Activated effector memory CD4-positive, alpha-beta T cell treated with anti-CD3 and anti-CD28 coated beads, Interleukin-2, amount 50 U/mL, for 16 hours (primary cell): ENCODE measurements at places on chromosomes 12 and 14.

DNA sequence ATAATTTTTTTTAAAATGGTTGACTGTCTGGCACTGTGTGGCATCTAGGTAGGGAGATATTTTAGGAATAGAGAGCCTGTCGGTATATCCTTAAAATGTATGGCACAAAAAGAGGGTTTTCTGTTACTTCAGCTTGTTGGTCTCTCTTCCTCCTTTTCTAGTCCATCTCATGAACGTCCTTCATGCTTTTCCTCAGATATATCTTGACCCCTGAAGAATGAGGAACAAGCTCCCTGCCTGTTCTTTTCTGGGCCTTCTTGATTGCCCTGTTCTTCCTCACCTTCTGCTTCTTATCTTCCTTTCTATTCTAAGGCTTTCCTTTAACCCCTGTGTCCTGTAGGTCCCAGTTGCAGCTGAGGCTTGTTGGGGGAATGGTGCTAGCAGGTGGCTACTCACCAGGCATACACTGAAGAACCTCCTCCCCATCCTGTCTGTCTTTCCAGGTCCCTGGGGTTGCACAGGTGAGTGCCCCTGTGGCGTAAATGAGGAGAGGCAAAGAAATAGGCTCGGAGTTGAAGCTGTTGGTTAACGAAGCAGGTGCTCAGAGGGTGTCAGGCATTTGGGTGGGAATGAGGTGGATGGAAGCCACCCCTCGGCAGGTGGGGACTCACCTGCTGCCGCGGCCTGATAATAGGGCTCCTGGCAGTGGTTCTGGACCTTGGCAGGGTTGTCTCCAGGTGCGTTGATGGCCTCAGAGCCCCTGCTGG is 7.2 kb upstream of the C1R start:
- DNase-seq: peak; percentile 43

DNA sequence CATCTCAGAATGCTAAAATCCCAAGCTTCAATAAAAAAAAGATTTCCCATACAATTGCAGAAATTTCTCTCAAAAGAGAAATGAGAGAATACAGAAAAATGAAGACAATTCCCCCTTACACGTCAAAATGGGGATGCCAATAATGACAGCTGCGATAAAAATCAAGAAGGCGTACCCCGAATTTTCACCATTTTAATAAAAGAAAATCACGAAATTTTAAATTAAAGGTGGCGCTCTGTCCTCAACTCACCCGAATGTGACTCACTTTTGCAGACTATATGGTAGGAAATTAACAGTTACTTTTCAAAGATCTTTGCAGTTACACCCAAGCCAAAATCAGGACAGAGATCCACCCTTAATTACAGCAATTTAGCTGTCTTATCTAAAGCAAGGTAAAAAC is 2.1 kb downstream of the ATP2B1 start:
- DNase-seq: no peak

- DNase-seq: no peak
These were observed 259.6 kb upstream of the TMTC1 start for GRCh38 chr12:30043151-30043847.

DNA sequence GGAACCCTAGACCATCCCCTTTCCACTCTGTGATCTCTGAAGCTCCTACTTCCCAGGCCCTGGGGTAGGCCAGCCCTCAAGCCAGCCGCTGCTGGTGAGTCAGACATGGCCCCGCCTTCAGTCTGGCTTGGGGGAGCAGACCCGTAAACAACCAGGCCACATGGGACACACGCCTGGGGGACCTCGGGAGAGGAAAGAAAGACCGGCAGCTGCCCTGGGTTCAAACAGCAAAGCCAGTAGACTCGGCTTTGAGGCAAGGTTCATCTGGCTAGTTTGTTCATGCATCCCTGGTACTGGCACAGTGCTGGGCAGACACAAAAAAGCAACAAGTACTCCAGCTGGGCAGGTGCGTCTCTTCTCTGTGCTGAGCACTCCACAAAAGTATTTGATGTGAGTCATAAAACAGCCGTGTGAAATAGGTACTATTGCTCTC is 101.9 kb downstream of the SETD3 start:
- DNase-seq: peak; percentile 43

DNA sequence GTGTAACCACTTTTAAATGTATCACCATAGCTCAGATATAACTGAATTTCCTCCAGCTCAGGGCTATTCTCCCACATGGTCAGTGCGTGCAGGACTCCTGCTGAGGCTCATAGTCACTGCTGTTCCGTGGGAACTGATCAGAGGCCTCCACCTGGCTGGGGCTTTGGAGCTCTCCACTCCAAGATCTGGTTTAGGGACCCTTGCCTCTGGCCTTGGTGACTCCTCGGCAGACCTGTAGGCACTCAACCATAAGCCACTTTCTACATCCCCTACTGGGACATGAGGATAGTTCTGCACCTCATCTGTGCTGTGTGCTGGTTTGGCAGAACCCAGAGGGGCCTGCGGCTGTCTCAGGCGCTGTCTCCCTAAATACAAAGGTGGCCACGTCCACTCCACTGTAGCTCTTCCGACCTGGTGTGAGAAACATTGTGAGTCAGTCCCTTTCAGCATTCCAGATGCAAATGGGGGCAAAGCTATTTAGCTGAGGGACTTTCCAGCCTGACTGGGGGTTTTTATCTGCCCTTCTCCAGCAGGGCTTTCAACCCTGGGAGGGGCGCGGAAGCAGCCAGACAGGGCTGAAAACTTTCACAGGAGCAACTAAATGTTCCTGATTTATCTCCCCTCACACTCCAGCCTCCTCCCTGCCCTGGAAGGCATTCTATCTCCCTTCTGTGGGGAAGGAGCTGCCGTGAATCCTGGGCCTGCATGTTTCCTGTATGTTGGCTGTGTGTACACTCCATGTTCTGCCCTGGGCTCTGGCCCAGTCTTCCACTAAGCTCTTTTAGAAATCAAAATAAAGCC is 218.3 kb upstream of the DAAM1 start:
- no peak for DNase-seq

DNA sequence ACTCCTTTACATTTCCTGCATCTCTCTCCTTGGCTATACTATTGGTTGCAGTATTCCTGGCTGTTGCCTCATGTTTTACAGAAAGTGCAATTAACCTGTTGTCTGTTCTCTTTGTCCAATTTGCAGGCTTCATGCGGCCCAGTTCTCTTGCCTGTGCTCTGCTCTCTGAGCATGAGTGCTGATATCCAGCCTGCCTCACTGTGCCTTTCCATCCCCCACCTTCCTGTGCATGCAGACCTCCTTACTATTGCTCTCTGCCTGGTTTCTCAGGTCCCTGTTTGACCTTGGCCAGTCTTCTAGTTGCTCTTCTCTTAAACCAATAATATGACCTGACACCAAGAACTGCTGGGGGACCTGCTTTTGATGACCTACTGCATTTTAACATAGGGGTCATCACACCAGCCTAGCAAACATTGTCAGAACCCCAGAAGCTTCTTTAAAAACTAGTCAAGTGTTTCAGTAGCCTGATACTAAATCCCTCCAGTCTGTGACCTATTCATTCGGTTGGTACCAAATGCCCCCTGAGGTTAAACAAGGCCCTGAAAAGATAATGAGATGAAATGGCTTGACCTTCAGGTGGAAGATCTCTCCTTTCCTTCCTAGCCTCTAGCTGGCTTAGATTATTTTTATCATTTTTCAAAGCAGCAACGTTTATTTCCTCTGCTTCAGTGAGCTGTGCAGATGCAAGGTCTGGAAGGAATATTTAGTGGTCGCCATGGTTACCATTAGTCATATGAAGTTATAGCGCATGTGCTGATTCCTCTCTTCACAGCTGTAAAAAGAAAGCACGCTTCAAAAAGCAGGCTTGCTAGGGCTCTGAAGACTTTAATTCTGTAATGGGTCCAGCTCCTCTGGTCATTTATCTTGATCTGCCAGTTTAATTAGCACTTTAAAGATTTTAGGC is 216.5 kb downstream of the PHLDA1 start:
- DNase-seq: no peak

GRCh38 chr12:7131502-7131866 is 1.3 kb downstream of the CLSTN3 start:
- peak; percentile 73 for DNase-seq

DNA sequence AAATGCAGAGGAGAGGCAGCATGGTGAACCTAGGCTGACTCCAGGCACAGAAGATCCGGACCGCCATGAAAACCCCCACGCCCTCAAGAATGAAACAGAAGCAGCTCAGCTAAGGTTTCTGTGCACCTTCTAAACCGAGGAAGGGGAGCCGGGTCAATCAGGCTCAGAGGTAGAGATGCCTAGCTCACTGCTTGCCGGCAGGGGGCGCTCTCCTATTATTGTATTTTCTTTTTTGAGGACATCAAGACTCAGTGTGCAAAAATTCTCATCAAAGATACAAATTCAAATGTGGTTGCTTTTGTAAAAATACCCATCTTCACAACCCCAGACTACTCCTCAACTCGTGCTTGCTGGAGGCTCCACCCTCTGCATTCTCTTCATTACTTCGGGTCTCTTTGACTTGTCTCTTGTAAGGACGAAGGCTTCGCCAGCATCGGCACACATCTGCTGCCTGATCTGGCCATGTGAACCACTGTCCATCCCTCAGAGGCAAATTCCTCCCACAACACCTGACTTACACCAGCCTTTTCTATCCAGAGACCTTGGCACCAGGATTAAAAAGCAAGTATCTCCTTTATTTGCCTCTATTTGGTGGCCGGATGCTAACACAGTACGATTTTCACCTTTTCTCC is 33.4 kb upstream of the RNASE3 start:
- DNase-seq: peak; percentile 90

GRCh38 chr14:77281852-77282410 is 10.9 kb upstream of the NGB start:
- DNase-seq: no peak

DNA sequence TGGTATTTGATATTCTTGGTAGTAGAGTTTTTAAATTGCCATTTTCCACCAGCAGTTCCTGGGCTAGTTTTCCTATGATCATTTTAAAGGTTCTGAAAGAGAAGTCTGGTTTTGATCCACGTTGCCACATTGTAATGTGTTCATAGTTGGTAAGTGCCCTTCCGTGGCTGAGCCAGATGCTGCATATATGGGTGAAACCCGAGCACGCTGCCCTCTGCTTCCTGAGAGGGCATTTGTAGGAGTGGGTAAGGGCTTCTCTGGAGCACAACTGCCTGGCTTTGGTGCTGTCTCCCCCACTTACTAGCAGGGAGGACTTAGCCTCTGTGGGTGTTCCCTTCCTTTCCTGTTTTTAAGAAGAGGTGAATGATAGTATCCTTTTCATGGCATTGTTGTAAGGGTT is 7.1 kb downstream of the SNRNP35 start:
- DNase-seq: no peak

GRCh38 chr14:26846388-26846787 is 248.6 kb upstream of the NOVA1 start:
- no peak for DNase-seq

DNA sequence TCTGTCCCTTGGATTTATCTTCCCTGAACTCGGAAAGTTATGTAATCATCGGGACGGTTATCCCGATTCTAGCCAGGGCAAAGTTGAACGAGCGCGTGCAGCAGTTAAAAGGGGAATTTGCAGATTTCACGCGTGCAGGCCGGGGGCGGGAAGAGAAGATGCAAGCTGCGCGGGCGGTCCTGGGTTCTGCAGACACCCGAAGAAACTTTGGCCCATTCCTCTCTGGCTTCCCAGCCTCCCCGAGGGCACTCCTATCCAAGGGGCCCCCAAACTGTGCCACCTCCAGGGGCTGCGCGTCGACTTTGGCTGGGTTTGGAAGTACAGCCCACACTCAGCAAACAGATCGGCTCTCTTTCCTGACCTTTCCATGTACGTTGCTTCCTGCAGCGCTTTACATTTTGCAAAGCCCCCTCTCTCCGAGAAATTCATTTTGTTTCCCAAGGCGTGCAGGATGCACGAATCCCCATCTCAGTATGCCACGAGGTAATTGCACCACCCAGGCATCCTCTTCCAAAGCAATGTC is 941 bp upstream of the PPP1CC start:
- DNase-seq: peak; percentile 65

GRCh38 chr14:72986857-72987256 is 40.0 kb downstream of the ZFYVE1 start:
- no peak for DNase-seq

DNA sequence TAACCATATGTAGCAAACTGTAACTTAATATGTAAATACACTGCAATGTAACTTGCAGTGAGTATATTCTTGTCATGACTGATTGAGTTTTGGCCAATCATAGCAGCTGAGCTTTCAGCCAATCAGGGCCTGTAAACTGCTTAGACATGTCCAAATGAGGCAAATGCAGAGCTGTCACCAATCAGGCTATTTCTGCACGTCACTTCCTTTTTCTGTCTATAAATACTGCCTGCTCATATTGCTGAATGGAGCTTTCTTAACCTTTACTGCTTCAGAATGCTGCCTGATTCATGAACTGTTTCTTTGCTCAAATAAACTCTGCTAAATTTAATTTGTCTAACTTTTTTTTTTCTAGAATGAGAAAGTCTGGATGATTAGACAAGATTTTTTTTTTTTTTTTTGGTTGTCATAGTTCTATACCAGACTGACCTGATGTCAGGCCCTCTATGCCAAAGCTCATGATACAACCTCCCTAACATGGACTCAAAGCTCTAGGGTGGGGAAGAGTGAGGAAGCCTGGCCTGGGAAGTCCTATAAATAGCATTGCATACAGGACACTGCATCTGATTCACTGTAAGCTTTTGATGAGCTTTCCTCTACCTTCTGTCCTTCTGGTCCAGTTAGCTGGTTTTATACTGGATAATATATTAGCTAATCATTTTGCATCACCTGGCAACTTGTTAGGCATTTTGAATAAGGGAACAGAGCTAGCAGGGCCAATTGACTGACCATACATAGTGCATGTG is 12.0 kb downstream of the MGP start:
- no peak for DNase-seq

DNA sequence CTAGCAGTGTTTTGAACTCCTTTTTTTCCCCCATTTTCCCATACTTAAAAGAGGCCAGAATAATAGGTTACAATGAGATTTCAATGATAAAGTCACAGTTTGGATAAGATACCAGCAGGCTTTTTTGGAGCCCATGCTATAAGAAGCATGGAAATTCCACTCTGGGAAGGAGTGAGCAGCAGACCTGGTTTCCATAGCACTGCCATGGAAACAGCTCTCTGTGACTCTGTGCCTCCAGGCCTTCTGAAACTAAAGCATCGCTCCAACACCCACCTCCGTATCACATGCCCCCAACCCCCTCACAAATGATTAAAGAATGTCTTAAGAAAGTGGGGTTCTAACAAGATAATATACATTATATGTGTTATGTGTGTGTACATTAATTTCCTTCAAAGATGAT is 165.0 kb downstream of the GRIN2B start:
- DNase-seq: no peak

- DNase-seq: no peak
These were observed 1.1 kb upstream of the STK38L start for GRCh38 chr12:27243006-27243405.

- DNase-seq: no peak
These were observed 179.3 kb upstream of the TMEM260 start for GRCh38 chr14:56400109-56400825.

GRCh38 chr12:80118565-80119324 is 19.4 kb downstream of the OTOGL start:
- DNase-seq: no peak

- peak; percentile 91 for DNase-seq
These were observed 226.9 kb upstream of the CRY1 start for GRCh38 chr12:107320033-107320928.

GRCh38 chr14:23437133-23438100 is 2.0 kb upstream of the MYH7 start:
- DNase-seq: peak; percentile 37
